LHCN-M2 (cell line): ENCODE measurements at places on chromosomes 1 and 21. TPM values are rescaled to one million over a fixed set of nuclear protein-coding genes. Genes with fewer than 3 reads are reported as not detected.

- no peak for DNase-seq
Observed at GRCh38 chr1:220224033-220224432, 48.2 kb downstream of the RAB3GAP2 start.

DNA sequence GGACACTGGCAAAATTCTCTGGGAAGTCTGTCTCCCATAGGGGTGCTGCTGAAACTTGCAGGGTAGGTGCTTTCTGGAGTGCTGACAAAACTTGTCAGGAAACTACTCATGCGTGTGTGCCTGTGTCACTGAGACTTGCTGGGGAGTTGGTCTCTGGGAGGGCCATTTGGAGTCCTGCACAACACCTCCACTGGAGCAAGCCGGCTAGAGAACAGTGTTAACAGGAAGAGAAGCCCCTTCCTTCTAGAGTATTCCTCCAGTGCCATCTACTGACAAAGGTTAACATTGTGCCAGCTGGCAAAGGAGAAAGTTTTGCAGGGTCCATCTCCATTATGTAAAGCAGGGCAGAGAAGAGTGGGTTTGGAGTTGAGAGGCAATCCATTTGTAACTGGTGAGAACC lies 30.0 kb downstream of the ZMYM4 start:
- peak; percentile 51 for DNase-seq

GRCh38 chr1:54256522-54257345 lies 56.8 kb downstream of the MRPL37 start:
- no peak for DNase-seq

DNA sequence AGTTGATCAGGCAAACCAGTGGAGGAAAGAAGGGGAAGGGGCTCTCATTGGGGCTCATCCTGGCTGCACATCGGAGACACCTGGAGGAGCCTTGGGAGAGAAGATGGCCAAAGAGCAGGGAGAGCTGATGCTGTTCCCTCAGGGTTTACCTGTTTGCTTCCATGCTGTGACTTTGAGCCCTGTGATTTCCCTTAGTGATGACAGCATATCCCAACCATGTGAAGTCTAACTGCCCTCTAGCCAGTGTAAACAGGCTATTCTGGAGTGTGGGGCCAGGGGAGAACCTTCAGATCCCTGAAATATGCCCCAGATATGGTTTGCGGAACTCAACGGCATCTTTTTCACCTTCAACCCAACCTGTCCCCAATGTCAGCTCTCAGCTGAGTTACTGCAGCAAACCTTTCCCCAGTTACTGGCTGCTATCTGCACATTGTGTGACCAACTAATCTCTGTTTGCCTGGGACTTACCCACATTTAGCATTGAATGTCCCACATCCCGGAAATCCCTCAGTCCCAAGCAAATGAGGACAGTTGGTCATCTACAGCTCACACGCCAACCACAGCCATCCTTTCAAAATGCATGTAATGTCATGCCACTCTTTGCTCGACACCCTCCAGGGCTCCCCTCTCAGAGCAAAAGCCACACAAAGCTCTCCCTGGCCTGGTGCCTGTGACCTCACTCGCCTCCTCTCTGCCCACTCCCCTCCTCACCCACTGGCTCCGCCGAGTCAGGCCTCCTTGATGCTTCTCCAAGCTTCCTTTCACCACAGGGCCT lies 242.3 kb downstream of the KCNJ6 start:
- DNase-seq = no peak

GRCh38 chr1:32985226-32985625 lies 20.6 kb upstream of the RNF19B start:
- DNase-seq = no peak

- peak; percentile 33 for DNase-seq
Observed at GRCh38 chr1:247373721-247374141, 42.1 kb upstream of the ZNF496 start.

GRCh38 chr1:18464665-18465050 lies 16.1 kb upstream of the KLHDC7A start:
- no peak for DNase-seq

Gene PGM1
- 103 TPM in 2 replicates for total RNA-seq

Gene KPRP
- 0.13 TPM in 1 of 2 replicates, not detected in the other for total RNA-seq
